ENCODE measurements at places on chromosomes 3 and 15.

GRCh38 chr3:101063401-101063800, 70.2 kb upstream of the ABI3BP start:
- DNase-seq: no peak

DNA sequence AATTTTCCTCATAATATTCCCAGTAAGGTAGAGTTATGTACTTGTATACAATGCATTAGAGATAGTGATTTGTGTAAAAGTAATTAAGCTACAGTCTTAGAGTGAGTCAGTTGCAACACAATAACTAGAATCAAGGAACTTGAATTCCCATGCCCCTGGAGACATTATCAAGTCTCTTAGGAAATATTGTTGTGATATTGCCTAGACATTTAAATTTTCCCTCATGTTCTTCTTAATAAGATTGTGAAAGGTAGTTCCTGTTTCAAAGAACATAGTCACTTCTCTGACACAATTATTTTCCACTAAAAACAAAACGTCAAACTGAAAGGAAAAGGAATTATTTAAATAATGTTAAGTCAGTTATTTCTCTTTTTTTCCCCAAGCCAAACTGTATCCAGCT, 13.0 kb upstream of the ATP1B3 start:
- DNase-seq: no peak

DNA sequence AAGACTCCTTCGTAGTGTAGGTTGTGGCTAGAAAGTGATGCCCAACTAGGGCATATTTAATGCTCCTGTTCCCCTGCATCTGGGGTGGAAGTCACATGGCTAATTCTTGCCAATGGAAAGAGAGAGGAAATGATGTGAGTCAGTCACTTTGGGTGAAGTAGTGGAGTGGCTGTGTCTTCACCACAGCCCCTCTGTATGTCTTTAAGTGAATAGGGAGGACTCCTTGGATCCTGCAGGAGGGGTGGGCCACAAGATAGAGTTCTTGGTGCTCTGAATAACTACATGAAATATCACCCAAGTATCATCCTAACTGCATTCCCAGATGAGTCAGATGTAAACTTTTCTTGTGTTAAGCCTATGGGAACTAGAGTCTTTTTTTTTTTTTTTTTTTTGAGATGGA, 17.8 kb upstream of the MB21D2 start:
- DNase-seq: no peak

- DNase-seq: no peak
Observed at GRCh38 chr15:77456746-77457145, 36.1 kb downstream of the HMG20A start.

- DNase-seq: no peak
Observed at GRCh38 chr15:56929399-56929798, 11.0 kb downstream of the TCF12 start.

Data from activated CD8-positive, alpha-beta memory T cell treated with anti-CD3 and anti-CD28 coated beads, Interleukin-2, amount 50 U/mL, for 4 hours (primary cell).